ENCODE measurements at places on chromosomes 1 and 21.

DNA sequence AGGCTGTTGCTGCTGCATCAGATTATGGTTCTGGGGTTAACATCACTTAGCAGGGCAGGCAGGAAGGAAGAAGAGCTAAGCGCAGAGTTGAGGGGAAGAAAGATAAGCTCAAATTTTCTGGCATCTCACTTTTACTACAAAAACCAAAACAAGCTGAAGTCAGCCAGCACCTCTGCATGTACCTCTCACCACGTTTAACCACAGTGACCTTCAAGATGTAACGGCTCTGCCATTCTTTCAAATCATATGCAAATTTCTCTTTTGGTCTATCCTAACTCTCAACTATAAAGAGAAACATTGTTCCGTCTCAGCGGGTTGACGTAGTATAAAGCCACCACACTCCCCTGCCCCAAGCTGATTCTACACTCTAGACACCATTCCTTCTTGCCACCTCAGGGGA lies 154.4 kb downstream of the OMA1 start:
- H3K4me3 ChIP-seq = no peak overlapping the region
- H3K27me3 ChIP-seq = no peaks in the 10 kb centered on the region
- H3K36me3 ChIP-seq = peaks cover 4% of the 10 kb centered on the region
- no peak for DNase-seq
- no peak overlapping the region for H3K27ac ChIP-seq

DNA sequence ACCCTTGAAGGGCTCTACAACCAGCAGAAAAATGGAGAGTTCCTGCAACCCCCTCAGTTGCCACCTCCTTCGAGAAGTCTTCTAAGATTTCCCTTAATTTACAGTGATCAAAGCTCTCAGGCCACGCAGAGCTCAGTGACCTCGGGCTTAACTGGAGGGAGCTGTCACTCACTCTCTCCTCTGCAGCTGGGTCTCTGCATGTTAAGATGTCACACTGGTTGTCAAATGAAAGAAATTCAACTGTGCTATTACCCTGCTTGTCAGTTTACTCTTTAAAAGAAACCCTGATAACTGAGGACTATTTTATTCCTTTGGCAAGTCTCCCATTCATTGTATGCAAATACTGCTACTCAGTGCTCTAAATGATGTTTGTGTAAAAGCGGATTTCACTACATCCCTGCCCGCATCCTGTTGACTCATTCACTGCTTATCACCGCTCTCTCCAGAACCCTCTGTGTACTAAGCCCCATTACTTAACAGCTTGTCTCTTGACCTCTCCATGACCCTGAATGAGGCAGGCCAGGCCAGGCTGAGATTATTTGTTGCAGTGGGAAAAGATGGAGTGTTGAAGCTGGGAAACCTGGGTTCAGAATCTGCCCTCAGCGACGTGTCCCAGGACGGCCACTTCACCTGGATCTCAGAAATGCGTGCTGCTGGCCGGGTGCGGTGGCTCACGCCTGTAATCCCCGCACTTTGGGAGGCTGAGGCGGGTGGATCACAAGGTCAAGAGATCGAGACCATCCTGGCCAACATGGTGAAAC lies 13.7 kb downstream of the DHRS3 start:
- H3K27me3 ChIP-seq = peaks cover 3% of the 10 kb centered on the region
- DNase-seq = no peak
- no peak overlapping the region for H3K4me3 ChIP-seq

DNA sequence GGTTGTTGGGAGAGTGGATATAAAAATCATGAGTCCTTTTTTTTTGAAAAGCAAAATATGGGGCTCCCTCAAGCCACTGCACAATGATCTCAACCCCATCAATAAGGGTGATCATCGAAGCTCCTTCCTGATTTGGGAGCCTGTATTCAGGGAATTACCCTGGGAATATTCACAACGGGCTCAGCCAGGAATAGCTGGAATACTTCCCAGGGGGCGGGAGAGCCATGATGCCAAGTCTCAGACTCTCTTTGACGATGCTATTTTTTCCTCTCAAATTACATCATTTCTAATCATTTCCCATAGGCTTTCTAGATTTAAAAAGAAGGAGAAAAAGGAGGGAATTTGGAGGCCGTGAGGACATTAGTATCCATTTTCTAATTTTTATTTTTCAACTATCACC lies 18.4 kb downstream of the OLIG1 start:
- H3K27me3 ChIP-seq = peaks cover 1% of the 10 kb centered on the region
- H3K27ac ChIP-seq = no peak overlapping the region
- H3K4me3 ChIP-seq = no peak overlapping the region
- H3K36me3 ChIP-seq = no peaks in the 10 kb centered on the region
- no peak for DNase-seq

GRCh38 chr1:176501599-176501998 lies 38.6 kb downstream of the PAPPA2 start:
- H3K27ac ChIP-seq = no peak overlapping the region
- H3K27me3 ChIP-seq = no peaks in the 10 kb centered on the region
- H3K4me1 ChIP-seq = no peaks in the 10 kb centered on the region
- DNase-seq = no peak
- no peaks in the 10 kb centered on the region for H3K36me3 ChIP-seq
- H3K4me3 ChIP-seq = no peak overlapping the region

- H3K36me3 ChIP-seq = no peaks in the 10 kb centered on the region
- DNase-seq = no peak
- H3K27me3 ChIP-seq = peaks cover 3% of the 10 kb centered on the region
- no peak overlapping the region for H3K27ac ChIP-seq
Observed at GRCh38 chr1:33660244-33660643, 187.8 kb downstream of the ZSCAN20 start.

DNA sequence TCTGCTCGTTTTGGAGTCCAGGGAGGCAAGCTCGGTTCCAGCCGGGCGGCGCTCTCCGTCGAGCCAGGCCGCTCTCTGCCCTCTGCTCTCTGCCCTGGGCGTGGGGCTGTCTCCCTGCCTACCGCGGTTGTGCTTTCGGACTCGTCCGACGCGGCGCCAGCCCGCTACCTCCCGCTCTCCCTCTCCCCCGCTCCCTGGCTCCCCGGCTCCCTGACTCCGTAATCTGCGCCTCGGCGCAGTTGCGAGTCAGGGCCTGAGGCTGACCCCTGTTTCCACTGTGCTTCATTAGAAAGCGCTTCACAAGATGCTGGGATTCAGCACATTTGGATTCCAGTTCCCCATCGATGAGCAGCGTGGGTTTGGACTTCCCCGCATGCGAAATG lies 2.2 kb downstream of the SOX13 start:
- H3K27me3 ChIP-seq = peaks cover 38% of the 10 kb centered on the region
- H3K4me3 ChIP-seq = peak overlapping the region; percentile 89
- no peaks in the 10 kb centered on the region for H3K36me3 ChIP-seq
- no peak overlapping the region for H3K27ac ChIP-seq
- H3K4me1 ChIP-seq = peaks cover 7% of the 10 kb centered on the region

DNA sequence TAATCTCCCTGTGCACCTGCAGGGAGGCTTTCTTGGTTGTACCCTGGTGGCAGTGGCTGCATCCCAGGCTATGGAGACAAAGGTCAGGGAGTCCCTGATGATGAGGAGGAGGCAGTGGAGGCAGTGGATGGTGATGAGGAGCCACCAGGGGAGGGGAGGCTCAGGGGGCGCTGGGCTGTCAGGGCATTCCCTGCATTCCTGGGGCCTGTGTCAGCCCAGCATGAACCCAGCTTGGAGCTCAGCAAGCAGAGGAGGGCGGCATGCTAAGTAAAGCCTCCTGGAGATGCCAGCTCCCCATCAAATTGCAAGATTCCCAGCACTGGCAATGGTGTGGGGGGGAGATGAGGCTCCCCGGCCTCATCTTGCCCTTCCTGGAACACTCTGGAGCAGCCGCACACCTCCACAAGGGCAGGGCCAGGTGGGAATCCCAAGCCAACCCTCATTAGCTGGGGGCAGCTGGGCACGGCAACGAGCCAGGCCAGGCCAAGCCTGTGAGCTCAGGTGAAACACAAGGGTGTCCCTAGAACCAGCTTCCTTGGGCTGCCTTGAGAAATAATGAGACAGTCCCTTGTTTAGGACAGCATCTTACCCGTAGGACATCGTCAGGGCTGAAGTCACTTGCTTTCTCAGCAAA lies 469.5 kb downstream of the MATN1 start:
- no peak overlapping the region for H3K27ac ChIP-seq
- no peak for DNase-seq
- H3K4me1 ChIP-seq = peaks cover 8% of the 10 kb centered on the region
- peaks cover 11% of the 10 kb centered on the region for H3K27me3 ChIP-seq

DNA sequence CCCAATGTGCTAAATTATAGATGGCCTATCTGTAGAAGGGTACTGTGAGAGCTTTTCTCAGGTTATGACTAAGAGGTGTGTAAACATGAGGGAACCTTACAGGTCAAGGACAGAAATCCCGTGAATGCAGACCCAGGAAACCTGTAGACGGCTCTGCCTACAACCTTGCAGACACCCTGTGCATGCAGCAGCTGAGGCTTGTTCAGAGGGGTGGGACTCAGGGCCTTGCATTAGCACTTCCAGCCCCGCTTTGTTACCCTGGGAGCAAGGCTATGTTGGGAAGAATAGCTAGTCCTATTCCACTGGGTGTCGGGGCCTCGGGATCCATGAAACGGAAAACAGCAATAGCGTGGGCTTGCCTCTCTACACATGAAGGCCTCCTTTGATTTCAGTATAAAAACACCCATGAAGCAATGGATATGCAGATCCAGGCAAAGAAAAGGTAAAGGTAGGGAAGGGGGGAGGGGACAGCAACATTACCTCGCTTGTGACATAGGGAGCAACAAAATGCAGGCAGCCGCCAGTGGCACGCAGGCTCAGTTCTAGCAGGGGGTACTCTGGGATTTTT lies 9.5 kb upstream of the NDUFS5 start:
- H3K4me1 ChIP-seq = no peaks in the 10 kb centered on the region
- DNase-seq = no peak
- H3K36me3 ChIP-seq = no peaks in the 10 kb centered on the region
- no peak overlapping the region for H3K4me3 ChIP-seq
- no peaks in the 10 kb centered on the region for H3K27me3 ChIP-seq
- H3K27ac ChIP-seq = no peak overlapping the region

GRCh38 chr1:155970531-155971167 lies 7.7 kb downstream of the ARHGEF2 start:
- H3K4me3 ChIP-seq = peak overlapping the region; percentile 57
- H3K27me3 ChIP-seq = peaks cover 30% of the 10 kb centered on the region
- H3K4me1 ChIP-seq = peaks cover 58% of the 10 kb centered on the region

GRCh38 chr1:34926156-34926555 lies 3.3 kb downstream of the DLGAP3 start:
- H3K4me1 ChIP-seq = peaks cover 32% of the 10 kb centered on the region
- no peak for DNase-seq
- H3K27me3 ChIP-seq = peaks cover 3% of the 10 kb centered on the region
- H3K36me3 ChIP-seq = peaks cover 4% of the 10 kb centered on the region

DNA sequence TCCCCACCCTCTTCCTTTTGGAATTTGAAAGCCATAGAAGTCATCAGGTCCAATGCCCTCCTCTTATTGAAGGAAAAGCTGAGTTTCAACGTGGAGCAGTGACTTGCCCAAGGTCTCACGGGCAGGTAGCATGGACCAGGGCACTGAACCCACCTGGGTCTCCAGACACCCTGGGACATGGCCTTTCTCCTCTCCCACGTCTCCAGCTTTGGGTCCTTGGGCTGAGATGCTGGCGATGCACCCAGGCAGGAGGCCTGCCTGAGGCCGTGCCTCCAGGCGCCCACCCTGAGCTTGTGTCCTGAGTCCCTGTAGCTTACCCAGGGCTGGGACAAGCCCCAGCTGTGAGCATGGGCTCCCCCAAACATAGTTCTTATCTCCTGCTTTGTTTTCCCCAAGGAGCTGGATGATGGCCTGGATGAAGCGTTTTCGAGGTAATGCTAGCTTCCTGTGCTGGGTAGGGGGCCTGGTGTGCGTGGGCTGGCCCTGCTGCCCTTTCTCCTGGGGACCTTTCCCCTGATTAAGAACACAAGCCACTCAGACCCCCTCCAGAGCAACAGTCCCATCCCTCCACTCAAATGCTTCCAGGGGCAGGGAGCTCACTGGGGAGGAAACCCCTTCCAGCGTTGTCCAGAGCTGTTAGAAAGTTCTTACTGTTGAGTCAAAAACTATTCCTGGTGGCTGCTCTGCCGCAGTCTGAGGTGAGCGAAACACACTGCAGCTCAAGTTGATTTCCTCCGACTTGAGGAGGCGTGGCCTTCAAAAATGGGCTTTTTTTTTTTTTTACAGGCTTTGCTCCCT lies 21.6 kb downstream of the LDLRAP1 start:
- peaks cover 26% of the 10 kb centered on the region for H3K4me1 ChIP-seq
- no peak overlapping the region for H3K27ac ChIP-seq
- H3K36me3 ChIP-seq = no peaks in the 10 kb centered on the region
- DNase-seq = no peak
- no peaks in the 10 kb centered on the region for H3K27me3 ChIP-seq

- peak overlapping the region; percentile 89 for H3K4me3 ChIP-seq
- DNase-seq = peak; percentile 78
- peak overlapping the region; percentile 94 for H3K27ac ChIP-seq
Observed at GRCh38 chr1:51331206-51332100, 1.1 kb upstream of the TTC39A start.

- peaks cover 1% of the 10 kb centered on the region for H3K27me3 ChIP-seq
- no peaks in the 10 kb centered on the region for H3K4me1 ChIP-seq
- DNase-seq = no peak
- H3K27ac ChIP-seq = no peak overlapping the region
- H3K36me3 ChIP-seq = no peaks in the 10 kb centered on the region
Observed at GRCh38 chr1:164466001-164466421, 93.0 kb upstream of the PBX1 start.

DNA sequence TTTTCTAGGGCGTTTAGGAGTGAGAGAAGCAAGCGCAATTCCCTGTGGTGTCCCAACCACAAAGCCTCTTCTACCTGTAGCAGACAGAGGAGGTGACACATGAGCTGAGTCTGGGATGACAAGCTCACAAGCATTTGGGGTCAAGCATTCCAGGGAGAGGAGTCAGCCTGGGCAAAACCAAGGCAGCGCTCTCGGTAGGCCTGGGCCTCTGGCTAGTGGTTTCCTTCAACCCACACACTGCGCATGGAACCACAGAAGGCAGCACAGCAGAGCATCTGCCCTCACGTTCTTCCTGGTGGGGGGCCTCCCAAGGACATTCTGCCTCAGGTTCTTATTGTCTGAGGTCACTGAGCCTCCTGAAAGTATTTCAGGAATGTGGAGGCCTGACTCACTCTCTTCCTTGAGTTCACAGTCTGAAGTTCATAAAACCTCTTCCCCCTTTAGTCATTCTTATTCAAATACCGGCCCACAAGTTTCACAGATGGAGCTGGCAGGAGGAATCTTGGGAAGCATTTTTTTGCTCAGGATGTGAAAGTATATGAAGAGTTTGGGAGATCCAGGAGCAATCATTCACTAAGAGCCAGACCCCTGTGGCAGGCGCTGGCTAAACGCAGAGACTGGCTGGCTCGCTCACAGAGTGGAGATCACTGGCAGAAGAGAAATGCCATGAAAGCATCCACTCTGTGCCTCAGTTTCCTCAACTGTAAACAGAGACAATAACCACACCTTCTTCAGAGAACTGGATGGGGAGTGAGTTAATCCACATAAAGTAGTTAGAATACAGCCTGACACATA lies 26.8 kb downstream of the CCN1 start:
- H3K36me3 ChIP-seq = no peaks in the 10 kb centered on the region
- peaks cover 2% of the 10 kb centered on the region for H3K27me3 ChIP-seq
- H3K27ac ChIP-seq = no peak overlapping the region

GRCh38 chr1:21814241-21814918 lies 2.3 kb downstream of the LDLRAD2 start:
- H3K27ac ChIP-seq = no peak overlapping the region
- no peaks in the 10 kb centered on the region for H3K36me3 ChIP-seq
- DNase-seq = peak; percentile 68
- H3K27me3 ChIP-seq = peaks cover 7% of the 10 kb centered on the region

Measured in glutamatergic neuron (in vitro differentiated cells).